ENCODE measurements at places on chromosomes 1 and 21. TPM values are rescaled to one million over a fixed set of nuclear protein-coding genes. Genes with fewer than 3 reads are reported as not detected.

DIPK1A gene
- total RNA-seq = 12.5 TPM

SPRR2A gene
- total RNA-seq = not detected

SAMD11 gene
- total RNA-seq = 29.0 TPM

CR1 gene
- 0.03 TPM for total RNA-seq

MAP3K21 gene
- total RNA-seq = 3.2 TPM

LMX1A gene
- not detected for total RNA-seq

CLIC6 gene
- total RNA-seq = 3.1 TPM

HSPA6 gene
- total RNA-seq = 0.29 TPM

DUSP23 gene
- total RNA-seq = not detected

SPRR4 gene
- total RNA-seq = not detected

FMO2 gene
- not detected for total RNA-seq

NBPF14 gene
- total RNA-seq = 10.9 TPM

ILDR2 gene
- total RNA-seq = 9.6 TPM

PLPPR5 gene
- not detected for total RNA-seq

TFF2 gene
- total RNA-seq = not detected

SMCP gene
- total RNA-seq = not detected

UBE2U gene
- not detected for total RNA-seq

SYT2 gene
- total RNA-seq = under 0.01 TPM

PRELP gene
- total RNA-seq = not detected

CASZ1 gene
- 8.5 TPM for total RNA-seq

RIPPLY3 gene
- total RNA-seq = not detected

RIT1 gene
- total RNA-seq = 22.4 TPM

PROK1 gene
- total RNA-seq = not detected

TEKT2 gene
- not detected for total RNA-seq

RASAL2 gene
- total RNA-seq = 12.2 TPM

GBP3 gene
- 65.3 TPM for total RNA-seq

LAD1 gene
- total RNA-seq = 0.06 TPM

GPATCH4 gene
- total RNA-seq = 42.1 TPM
